Pancreas (tissue), 10 donors: ENCODE measurements at places on chromosomes 12 and 14. TPM values are rescaled to one million over a fixed set of nuclear protein-coding genes. Genes with fewer than 3 reads are reported as not detected.

BEST3 gene
- 2.8 TPM for polyA plus RNA-seq

TMEM30B gene
- polyA plus RNA-seq = 18.9 TPM

NOS1 gene
- polyA plus RNA-seq = 0.49 TPM

SETD1B gene
- polyA plus RNA-seq = 9.2 TPM

PMEL gene
- 2.6 TPM for polyA plus RNA-seq

CKB gene
- 140 TPM for polyA plus RNA-seq

NFKBIA gene
- 96.9 TPM for polyA plus RNA-seq

KIF5A gene
- 2.9 TPM for polyA plus RNA-seq

NDUFA9 gene
- 48.6 TPM for polyA plus RNA-seq

OR6C6 gene
- polyA plus RNA-seq = not detected

CCND2 gene
- 6.3 TPM for polyA plus RNA-seq

BMP4 gene
- 2.0 TPM for polyA plus RNA-seq

PLBD1 gene
- polyA plus RNA-seq = 4.1 TPM

C12orf56 gene
- polyA plus RNA-seq = not detected

KRT7 gene
- 111 TPM for polyA plus RNA-seq

GUCY2C gene
- polyA plus RNA-seq = not detected

MYL2 gene
- polyA plus RNA-seq = 7.1 TPM

NFATC4 gene
- 97.9 TPM for polyA plus RNA-seq

RFLNA gene
- polyA plus RNA-seq = 0.30 TPM

LARP4 gene
- polyA plus RNA-seq = 6.2 TPM

WASHC4 gene
- polyA plus RNA-seq = 8.9 TPM

KLRB1 gene
- polyA plus RNA-seq = not detected

CMA1 gene
- 0.14 TPM for polyA plus RNA-seq

LBHD2 gene
- polyA plus RNA-seq = not detected

FOXN4 gene
- 0.12 TPM for polyA plus RNA-seq

DHRS2 gene
- polyA plus RNA-seq = 20.8 TPM

CIROP gene
- polyA plus RNA-seq = not detected

ZDHHC22 gene
- 0.04 TPM for polyA plus RNA-seq

OTOGL gene
- polyA plus RNA-seq = 2.9 TPM

SELPLG gene
- polyA plus RNA-seq = 0.91 TPM

C12orf54 gene
- polyA plus RNA-seq = 0.77 TPM

ATL1 gene
- polyA plus RNA-seq = 1.3 TPM

LUM gene
- 14.3 TPM for polyA plus RNA-seq

TBX3 gene
- 1.7 TPM for polyA plus RNA-seq

PITPNM2 gene
- polyA plus RNA-seq = 8.2 TPM

KRT71 gene
- not detected for polyA plus RNA-seq

FBXO33 gene
- 5.8 TPM for polyA plus RNA-seq

MVK gene
- 13.3 TPM for polyA plus RNA-seq

NTS gene
- polyA plus RNA-seq = 1.8 TPM

ACSS3 gene
- 1.9 TPM for polyA plus RNA-seq

KERA gene
- not detected for polyA plus RNA-seq

OR10G2 gene
- polyA plus RNA-seq = not detected

PLA2G1B gene
- 7,592 TPM for polyA plus RNA-seq

SERPINA10 gene
- 4.3 TPM for polyA plus RNA-seq

GZMH gene
- polyA plus RNA-seq = 0.61 TPM

MYO1A gene
- 0.47 TPM for polyA plus RNA-seq

RAD51AP1 gene
- polyA plus RNA-seq = 0.11 TPM

SLC2A3 gene
- polyA plus RNA-seq = 1.9 TPM

BHLHE41 gene
- polyA plus RNA-seq = 3.8 TPM

GPR84 gene
- polyA plus RNA-seq = 0.27 TPM

STYX gene
- polyA plus RNA-seq = 2.9 TPM
